M059J (cell line): ENCODE measurements at places on chromosomes 6 and 20. TPM values are rescaled to one million over a fixed set of nuclear protein-coding genes. Genes with fewer than 3 reads are reported as not detected.

GRCh38 chr6:12490904-12491571, 200.9 kb downstream of the EDN1 start:
- peak; percentile 99 for DNase-seq

GRCh38 chr20:9211016-9211760, 142.3 kb downstream of the PLCB4 start:
- DNase-seq, result no peak

DNA sequence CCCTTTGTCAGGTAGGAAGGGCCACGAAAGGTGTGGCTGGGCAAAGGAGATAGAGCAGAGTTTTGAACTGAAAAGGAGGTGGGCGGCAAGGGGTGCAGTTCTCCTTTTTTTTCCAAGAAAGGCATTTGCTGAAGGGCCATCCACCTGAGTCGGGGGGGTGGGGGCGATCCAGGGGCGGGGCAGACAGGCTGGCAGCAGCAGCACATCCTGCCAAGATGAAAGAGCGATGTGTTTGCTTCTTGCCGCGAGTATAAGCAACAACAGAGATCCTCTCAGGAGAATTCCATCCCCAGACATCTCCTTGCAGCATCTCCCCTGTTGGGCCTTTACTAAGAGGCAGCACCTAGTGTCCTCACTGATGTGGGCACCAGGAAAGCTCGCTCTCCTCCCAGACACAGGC, 516.5 kb downstream of the CD83 start:
- no peak for DNase-seq

- no peak for DNase-seq
Observed at GRCh38 chr6:79564636-79565035, 27.4 kb upstream of the LCA5 start.

- peak; percentile 18 for DNase-seq
Observed at GRCh38 chr20:58583176-58583575, 67.9 kb upstream of the STX16 start.

DNA sequence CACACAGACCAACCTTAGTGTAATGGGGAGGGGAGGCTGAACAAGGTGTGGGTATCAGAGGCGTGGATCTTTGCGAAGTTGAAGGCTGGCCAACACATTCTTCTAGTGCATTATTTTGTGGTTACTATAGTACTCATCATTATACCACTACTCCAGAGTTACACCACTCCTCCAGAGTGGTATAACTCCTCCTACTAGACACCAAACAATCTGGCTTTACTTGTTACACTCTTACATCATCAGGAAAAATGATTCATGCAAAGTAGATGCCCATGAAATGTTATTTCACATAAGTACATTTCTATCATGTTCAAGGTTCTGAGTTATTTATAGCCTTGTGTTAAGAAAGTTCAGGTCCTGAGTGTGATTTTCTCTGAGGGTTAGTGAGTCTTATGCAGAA, 443.1 kb upstream of the OPRM1 start:
- DNase-seq, result peak; percentile 25

GRCh38 chr6:14734052-14734415, 511.8 kb upstream of the JARID2 start:
- no peak for DNase-seq

- DNase-seq, result no peak
Observed at GRCh38 chr20:2544211-2544610, 7.8 kb downstream of the TMC2 start.

DNA sequence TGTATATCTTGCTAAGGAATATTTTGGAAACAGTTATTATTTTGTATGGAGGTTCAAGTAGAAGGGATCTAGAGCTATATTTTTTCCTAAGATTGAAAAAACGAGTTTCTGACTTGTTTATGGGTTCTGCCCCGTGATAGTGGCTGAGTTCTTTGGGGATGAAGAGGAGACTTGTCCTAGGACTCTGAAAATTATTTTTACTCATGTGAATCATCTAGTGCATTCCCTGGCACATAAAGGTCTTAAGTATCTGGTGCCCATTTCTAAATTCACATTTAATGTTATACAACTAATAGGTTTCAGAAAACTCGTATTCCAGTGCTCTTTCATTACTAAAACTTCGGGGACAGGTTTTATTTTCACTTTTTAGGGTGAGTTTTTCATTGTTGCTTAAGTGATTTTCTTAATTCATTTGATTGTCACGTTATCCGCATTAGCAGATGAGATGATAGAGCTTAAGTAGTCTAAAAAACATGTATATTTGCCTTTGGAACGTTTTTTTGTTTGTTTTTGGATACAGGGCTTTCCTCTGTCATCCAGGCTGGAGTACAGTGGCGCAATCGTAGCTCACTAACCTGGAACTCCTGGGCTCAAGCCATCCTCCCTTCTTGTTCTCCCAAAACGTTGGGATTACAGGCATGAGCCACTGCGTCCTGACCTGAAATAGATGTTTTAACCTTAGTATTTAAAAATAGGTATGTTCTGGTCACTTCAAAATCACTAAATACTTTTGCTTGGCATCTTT, 2.1 kb downstream of the NFYA start:
- DNase-seq, result no peak

KCNQ5 gene
- 3.2 and 4.8 TPM in 2 replicates for total RNA-seq

GRM4 gene
- total RNA-seq, result not detected in 2 replicates

MYLK4 gene
- total RNA-seq, result 0.76 and 1.2 TPM in 2 replicates

GRCh38 chr6:31462964-31463870, 34.7 kb upstream of the MICB start:
- DNase-seq, result peak; percentile 96

OPRL1 gene
- total RNA-seq, result 0.59 TPM in 1 of 2 replicates, not detected in the other

DNA sequence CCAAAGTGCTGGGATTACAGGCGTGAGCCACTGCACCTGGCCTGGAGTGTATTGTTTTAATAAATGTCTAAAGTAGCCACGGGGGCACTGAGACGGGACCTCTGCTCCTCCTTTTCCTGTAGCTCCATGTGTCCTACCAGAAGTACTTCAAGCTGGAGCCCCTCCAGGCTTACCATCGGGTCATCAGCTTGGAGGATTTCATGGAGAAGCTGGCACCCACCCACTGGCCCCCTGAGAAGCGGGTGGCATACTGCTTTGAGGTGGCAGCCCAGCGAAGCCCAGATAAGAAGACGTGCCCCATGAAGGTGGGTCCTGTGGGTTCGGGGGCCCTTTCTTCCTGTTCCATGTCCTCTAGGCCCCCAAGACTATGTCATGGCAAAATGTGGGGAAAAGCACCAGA, 7.5 kb downstream of the POFUT1 start:
- no peak for DNase-seq

- DNase-seq, result peak; percentile 83
Observed at GRCh38 chr6:169677096-169677495, 24.7 kb downstream of the WDR27 start.

DNA sequence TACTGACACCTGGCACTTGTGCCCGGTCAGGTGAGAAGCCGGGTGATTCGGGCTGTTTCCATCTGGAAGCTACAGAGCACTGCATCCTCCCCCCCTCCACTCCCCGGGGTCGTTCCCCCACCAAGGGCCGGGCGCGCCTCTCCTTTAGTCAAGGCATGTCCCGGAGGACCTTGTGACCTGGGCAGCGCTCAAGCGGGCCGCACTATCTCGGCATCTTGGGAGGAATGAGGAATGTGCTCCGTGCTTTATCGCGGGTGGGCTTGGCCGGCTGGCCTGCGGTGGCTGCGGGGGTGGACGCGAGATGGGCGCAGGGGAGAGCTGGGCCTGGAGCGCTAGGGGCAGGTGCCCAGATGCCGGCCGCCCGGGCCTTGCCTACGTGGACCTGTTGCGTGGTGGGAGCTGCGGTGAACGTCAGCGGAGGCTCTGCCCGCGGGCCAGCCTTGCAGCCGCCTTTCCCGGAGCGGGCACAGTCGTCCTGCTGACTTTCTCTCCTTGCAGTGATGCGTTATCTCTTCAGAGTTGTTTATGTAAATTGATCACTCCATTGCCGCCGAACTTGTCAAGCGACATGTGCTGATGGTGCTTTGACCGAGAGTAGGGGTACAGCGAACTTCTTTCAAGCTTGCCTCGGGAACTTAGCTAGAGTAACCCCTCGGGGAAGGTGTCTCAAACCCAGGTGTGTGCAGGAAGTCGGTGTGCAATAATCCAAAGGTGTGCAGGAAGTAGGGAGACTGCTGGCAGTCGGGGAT, 1.1 kb downstream of the LRRC1 start:
- DNase-seq, result peak; percentile 49

MAFB gene
- 4.2 and 7.4 TPM in 2 replicates for total RNA-seq

DNA sequence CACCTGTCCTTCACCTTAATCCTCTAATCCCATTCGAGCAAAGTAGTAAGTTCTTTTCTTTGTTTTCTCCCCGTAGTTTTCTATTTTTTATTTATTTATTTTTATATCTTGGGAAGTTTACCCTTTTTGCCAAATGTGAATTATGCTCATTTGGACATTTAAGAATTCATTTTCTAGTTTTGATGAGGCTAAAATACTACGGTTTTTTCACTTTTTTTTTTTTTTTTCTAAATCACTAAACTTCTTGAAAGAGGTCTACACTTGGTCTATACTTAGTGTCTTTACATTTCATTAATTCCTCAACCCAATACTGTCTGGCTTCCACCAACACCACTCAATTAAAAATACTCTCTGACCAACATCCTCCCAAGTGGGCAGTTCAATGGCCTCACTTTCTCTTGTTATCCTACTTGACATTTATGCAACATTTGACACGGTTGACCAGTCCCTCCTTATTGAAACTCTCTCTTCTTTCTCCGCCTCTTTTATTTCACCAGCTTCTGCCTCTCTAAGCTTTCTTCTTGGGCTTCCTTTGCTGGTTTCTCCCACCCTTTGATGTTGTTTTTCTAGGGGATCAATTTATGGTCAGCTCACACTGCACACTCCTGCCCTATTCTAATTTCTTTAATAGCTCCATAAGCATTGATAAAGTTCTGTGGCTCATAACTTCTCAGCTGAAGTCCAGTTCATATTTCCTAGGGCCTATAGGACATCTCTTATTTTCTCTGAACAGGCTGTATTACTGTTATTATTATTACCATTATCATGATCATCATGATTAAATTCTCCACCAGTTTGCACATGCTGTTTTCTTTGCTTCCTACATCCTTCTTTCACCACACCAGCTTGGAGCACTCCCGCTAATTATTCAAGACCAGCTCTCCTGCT, 72.6 kb upstream of the CITED2 start:
- DNase-seq, result no peak

TMEM74B gene
- total RNA-seq, result 0.34 TPM in 2 replicates

GRCh38 chr6:157978021-157978783, 3.5 kb upstream of the SYNJ2 start:
- DNase-seq, result no peak

DNA sequence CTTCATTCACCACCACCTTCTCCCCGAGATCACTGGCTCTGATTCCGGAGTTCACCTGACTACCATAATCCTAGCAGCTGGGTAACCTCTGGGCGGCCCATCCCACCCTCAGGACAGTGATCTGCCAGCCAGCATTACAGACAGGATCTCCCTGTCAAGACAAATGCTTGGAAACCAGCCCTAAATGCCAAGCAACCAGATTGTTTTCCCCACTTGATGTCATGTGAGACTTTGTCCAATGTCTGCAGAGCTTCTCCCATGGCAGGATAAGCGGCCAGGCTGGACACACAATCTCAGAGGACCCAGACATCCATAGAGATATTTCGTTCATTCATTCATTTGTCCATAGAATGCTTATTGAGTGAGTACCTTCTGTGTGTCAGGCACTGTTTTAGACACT, 32.5 kb downstream of the PDYN start:
- DNase-seq, result no peak

SLPI gene
- total RNA-seq, result 0.30 TPM in 1 of 2 replicates, not detected in the other

DNA sequence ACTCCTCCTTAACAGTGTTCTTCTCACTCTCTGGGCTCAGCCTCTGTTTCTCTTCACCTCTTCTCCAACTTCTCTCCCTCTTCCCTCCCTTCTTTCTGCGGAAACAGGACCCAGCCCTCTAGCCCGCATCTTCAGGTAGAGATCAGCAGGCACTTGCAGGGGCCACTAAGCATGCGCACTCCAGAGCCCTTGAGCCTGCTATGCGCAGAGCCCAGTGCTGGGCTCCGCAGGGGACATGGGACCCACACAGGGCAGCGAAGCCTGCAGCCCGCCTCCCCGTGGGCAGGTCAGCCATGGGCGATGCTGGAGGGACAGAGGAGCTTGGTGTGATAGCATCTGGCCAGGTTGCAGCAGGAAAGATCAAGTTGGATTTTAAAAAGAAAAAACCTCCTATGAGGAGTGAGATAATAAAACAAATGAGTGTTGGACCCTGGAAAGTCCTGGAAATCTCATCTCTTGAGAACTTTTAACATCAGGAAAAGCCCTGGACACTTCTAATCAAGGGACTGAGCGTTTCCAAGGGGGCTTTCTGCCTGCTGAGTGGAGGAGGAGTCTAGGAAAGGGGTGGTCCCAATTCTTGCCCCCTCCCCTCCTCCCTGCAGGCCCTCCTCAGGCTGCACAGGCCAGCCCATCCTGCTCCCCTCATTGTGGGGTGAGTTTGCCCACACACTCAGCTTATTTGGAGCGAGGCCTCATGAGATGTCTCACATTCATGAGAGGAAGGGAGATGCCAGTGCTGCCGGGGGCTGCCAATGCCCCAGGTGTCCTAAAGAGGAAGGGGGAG, 71.9 kb downstream of the MDGA1 start:
- DNase-seq, result no peak

- no peak for DNase-seq
Observed at GRCh38 chr20:33812908-33813462, 1.8 kb downstream of the CHMP4B start.

DNA sequence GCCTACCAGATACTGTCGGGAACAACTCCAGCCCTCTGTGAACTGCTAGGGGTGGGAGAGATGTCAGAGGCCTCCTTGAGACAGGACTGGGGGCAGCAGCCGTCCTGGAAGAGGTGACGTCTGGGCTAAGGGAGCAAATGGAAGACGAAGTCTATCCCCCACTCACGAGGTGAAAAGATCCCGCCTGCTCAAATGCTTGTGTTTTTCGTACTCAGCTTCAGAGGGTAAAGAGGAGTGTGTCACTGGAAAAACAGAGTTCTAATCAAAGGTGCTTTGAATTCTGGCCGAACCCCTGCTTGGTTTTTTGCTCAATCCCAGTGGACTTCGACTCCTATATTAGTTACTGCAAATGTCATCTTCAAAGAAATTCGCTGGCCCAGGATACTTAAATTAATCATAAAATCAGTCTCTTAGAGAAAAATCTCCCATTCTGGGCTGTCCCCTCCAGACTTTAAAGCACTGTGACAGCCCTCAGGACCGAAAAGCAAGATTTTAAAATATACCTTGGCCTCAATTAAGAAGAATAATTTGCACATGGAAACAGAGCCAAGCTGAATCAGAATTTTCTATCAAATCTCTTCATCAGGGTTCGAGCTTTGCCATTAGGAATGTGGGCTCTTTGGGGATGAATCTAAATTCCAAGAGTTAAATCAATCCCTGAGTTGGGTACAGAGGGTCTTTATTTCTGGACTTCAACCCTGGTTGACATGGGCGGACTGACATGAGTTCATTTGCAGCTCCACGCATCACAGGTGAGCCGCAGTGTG, 61.8 kb upstream of the AFDN start:
- no peak for DNase-seq
